GM23338 (cell line): ENCODE measurements at places on chromosomes 1 and 21. TPM values are rescaled to one million over a fixed set of nuclear protein-coding genes. Genes with fewer than 3 reads are reported as not detected.

DNA sequence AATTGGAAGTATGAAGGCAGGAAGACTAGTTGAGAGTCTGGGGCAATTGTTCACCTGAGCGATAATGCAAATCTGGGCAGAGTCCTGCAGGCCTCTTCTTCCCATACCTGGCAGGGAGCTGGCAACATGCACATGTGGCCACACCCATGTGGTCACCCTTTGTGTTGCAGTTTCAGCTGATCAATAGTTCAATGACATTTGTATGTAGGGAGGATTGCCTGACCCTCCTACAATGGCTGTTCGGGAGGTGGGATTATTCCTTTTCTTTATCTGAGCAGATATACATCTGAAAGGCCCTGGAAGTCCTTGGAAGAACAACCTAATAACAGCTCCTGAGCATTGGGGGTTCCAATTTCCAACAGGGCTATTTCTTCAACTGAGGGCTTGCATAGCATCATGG lies 15.2 kb upstream of the TRIM45 start:
- no peaks in the 10 kb centered on the region for H3K36me3 ChIP-seq
- peaks cover 31% of the 10 kb centered on the region for H3K4me1 ChIP-seq
- no peak for DNase-seq
- no peaks in the 10 kb centered on the region for H3K27me3 ChIP-seq

GRCh38 chr1:195097316-195097715 lies 1510.9 kb downstream of the KCNT2 start:
- H3K36me3 ChIP-seq: no peaks in the 10 kb centered on the region
- H3K4me1 ChIP-seq: no peaks in the 10 kb centered on the region
- H3K27me3 ChIP-seq: no peaks in the 10 kb centered on the region
- H3K4me3 ChIP-seq: no peak overlapping the region

DNA sequence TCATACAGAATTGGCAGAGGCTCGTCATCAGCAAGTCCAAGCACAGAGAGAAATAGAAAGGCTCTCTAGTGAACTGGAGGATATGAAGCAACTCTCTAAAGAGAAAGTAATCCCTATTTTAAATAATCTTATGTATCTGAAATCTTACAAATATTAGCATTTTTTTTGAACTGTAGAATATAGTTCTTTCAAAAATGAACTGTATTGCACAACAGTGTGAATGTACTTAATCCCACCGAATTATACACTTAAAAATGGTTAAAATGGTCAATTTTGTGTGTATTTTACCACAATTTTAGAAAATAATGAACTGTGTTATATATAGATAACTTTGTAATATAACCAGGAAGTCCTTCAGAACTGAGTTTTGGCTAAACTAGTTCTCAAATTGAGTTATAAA lies 75.9 kb downstream of the CCDC18 start:
- no peaks in the 10 kb centered on the region for H3K27me3 ChIP-seq
- peaks cover 9% of the 10 kb centered on the region for H3K36me3 ChIP-seq
- DNase-seq: no peak
- H3K4me1 ChIP-seq: no peaks in the 10 kb centered on the region
- no peak overlapping the region for H3K4me3 ChIP-seq
- no peak overlapping the region for H3K27ac ChIP-seq

GRCh38 chr1:164644774-164645644 lies 86.0 kb downstream of the PBX1 start:
- H3K4me1 ChIP-seq: peaks cover 70% of the 10 kb centered on the region
- H3K27me3 ChIP-seq: no peaks in the 10 kb centered on the region
- H3K4me3 ChIP-seq: no peak overlapping the region

- H3K4me1 ChIP-seq: peaks cover 38% of the 10 kb centered on the region
- H3K27ac ChIP-seq: no peak overlapping the region
- no peak for DNase-seq
- H3K4me3 ChIP-seq: no peak overlapping the region
- no peaks in the 10 kb centered on the region for H3K27me3 ChIP-seq
- H3K36me3 ChIP-seq: no peaks in the 10 kb centered on the region
Observed at GRCh38 chr1:184482136-184482535, 95.3 kb downstream of the C1orf21 start.

Gene KCNE1
- 0.07 TPM in 1 of 2 replicates, not detected in the other for total RNA-seq

Gene SPOCD1
- 1.3 and 2.9 TPM in 2 replicates for total RNA-seq
